Esophagus squamous epithelium (tissue), 5 donors: ENCODE measurements at places on chromosomes 13 and 19.

DNA sequence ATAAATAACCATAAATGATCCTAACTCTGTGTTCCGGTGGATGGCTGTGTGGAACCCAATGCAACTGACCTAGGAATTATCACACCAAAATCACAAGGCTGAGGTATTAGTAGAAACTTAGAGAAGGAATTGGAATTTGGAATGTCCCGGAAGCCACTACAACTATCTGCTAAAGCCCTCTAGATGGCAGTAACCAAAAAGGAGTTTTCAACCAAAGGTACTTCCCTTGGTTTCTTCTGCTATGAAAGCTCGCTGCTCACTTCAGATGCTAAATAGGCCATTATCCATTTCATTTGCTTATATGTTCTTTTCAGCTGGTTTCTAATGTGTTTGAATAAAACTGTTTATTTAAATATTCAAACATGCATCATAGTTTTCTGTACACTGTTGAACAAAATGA is 1589.1 kb upstream of the SPRY2 start:
- no peak overlapping the region for H3K27ac ChIP-seq
- no peak overlapping the region for H3K4me3 ChIP-seq
- no peaks in the 10 kb centered on the region for H3K27me3 ChIP-seq
- no peak for DNase-seq
- H3K4me1 ChIP-seq, result no peaks in the 10 kb centered on the region

DNA sequence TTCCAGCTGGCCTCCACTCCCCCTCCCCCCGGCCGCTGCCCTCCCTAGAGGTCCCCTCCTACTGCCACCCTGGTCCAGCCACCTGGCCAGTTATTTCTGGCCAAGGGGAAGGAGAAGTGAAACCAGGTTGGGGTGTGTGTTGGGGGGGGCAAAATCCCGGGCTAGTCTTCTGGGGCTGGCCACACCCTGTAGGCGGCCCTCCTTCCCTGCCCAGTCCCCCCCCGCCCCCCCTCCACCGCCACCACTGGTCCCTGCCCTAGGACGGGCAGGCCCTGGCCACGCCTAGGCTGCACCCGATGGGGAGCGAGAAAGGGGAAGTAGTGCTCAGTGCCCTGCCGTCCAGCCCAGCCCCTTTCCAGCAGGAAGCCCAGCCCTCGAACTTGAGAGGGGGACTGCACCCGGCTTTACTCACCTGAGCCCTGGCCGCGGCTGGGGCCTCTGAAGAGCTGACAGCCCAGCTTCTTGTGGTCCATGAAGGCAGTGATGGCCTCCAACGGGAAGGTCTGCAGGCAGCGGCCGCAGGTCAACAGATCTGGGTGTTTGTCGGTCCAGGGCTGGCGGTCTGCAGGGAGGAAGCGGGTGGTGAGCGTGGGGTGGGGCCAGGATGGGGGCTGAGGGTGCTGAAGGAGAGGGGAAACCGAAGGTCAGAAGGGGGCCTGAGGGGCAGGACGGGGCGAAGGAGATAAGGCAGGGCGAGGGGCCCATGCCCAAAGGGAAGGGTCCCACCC is 813 bp downstream of the ZNF296 start:
- peaks cover 62% of the 10 kb centered on the region for H3K4me1 ChIP-seq
- no peaks in the 10 kb centered on the region for H3K27me3 ChIP-seq
- peak; percentile 83 for DNase-seq
- peak overlapping the region; percentile 82 for H3K27ac ChIP-seq
- H3K36me3 ChIP-seq, result peaks cover 11% of the 10 kb centered on the region
- peak overlapping the region; percentile 55 for H3K4me3 ChIP-seq

DNA sequence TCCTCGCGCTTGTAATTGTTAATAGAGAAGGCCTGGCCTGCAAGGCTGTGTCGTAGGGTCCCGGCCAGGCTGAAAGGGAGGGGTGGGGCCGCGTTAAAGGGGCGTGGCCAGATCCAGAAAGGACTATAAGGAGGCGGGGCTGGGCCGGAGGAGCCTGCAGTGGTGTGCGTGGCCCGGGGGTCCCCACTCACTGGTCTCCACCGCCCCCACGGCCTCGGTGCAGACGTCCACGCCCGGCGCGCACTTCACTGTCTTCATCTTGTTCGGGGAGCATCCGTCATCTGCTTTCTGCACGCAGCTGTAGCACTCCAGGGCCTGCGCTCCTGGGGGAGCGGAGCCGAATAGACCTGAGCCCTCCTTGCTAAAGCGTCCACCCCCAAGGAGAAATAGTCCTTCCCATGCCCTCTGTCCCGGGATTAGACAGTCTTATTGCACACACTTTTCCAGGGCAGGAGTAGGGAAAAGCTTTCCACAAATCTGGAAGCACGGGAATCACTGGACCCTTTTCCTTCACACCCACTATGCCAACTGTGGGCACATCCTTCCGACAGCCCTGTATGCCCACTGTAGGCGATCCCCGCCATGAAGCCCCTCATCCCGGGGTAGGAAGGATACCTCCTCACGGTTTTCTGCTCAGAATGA is 1.2 kb downstream of the LYPD3 start:
- no peaks in the 10 kb centered on the region for H3K27me3 ChIP-seq
- H3K36me3 ChIP-seq, result peaks cover 5% of the 10 kb centered on the region
- peak overlapping the region; percentile 54 for H3K4me3 ChIP-seq
- H3K4me1 ChIP-seq, result peaks cover 36% of the 10 kb centered on the region
- H3K27ac ChIP-seq, result peak overlapping the region; percentile 90

GRCh38 chr19:2700660-2701360 is 1.7 kb downstream of the GNG7 start:
- H3K36me3 ChIP-seq, result no peaks in the 10 kb centered on the region
- peaks cover 6% of the 10 kb centered on the region for H3K4me1 ChIP-seq
- H3K4me3 ChIP-seq, result no peak overlapping the region
- H3K27me3 ChIP-seq, result peaks cover 10% of the 10 kb centered on the region

DNA sequence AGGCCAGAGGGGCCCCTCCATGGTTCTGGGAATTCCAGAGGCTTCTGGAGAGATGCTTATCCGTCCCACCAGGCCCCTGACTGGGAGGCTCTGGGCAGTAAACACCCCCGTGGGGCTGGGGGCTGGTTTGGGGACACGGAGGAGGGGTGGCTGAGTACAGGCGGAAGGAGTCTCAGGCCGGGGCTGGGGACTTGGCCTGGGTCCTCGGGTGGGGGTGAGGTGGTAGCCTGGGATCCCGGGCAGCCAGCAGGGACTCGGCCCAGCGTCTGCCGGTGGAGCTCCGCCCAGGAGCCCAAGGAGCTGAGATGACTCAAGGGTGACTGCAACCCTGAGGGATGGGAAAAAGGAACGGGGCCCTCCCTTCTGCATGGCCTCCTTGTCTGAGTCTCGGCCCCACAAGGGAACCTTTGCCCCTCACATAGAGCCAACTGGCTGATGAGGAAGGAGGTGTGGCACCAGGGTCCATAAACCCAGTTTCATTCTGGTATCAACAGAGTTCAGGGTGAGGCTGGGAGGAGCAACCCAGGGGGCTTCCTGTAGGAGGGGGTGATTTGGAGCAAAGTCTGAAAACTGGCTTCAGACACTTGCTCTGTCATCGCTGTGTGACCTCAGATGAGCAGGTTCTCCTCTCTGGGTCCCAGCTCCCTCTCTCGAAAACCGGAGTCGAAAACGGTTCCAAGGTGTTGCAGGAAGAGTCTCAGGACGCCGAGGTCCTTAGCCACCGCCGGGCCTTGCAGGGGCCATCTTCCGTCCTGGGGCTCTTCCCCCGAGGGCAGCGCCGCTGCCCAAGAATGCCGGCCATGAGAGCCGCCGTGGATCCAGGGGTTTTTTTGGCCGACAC is 809 bp downstream of the MISP start:
- peak overlapping the region; percentile 6 for H3K27ac ChIP-seq
- H3K27me3 ChIP-seq, result peaks cover 34% of the 10 kb centered on the region
- no peak for DNase-seq
- peaks cover 12% of the 10 kb centered on the region for H3K36me3 ChIP-seq

DNA sequence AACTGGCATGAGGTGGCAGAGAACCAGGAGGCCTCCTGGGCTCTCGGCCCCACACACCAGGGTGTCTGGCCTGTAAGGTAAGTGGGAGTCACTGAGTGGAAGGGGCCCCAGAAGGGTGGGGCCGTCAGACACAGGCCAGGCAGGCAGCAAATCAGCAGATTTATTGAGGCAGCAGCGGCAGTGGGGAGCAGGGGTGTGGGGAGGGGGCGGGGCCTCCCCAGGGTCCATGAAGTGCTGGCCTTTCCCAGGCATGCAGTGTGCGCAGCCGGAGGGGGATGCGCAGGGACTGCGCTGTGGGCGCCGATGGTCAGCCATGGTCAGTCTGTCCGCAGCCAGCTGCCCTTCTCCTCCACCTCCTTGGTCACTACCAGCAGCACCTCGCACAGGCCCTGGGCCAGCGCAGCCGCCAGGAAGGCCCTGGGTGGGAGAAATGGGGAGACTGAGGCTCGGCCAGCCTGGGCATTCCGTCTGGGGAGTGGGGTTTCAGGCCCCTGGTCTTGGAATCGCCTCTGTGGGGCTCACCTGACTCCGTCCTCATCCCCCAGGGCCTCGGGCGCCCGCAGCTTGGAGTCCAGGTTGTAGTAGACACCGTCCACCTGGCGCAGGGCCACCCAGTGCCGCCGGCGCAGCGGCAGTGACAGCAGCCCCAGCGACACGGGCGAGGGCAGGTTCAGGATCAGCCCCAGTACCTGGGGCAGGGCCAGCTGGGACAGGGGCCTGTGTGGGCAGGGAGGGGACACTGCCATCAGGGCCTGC is 5.0 kb downstream of the JOSD2 start:
- DNase-seq, result no peak
- H3K27ac ChIP-seq, result no peak overlapping the region
- H3K27me3 ChIP-seq, result no peaks in the 10 kb centered on the region
- peaks cover 8% of the 10 kb centered on the region for H3K4me1 ChIP-seq

DNA sequence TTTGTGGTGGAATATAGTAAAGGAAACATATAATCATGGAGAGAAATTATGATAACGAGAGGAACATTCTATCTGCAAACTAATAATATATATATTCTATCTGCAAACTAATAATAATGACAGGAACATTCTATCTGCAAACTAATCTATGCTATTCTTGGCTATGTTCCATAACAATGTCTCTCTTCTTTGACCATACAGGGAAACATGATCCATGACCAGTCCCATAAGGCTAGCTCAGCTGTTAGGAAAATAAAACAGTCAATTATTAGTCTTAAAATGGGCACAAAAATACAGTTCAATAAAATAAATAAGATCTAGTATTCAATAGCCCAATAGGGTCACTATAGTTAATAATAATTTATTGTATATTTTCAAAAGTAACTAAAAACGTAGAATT is 707.8 kb upstream of the PCDH20 start:
- no peaks in the 10 kb centered on the region for H3K36me3 ChIP-seq
- H3K27ac ChIP-seq, result no peak overlapping the region
- no peaks in the 10 kb centered on the region for H3K4me1 ChIP-seq
- H3K27me3 ChIP-seq, result no peaks in the 10 kb centered on the region

- H3K27ac ChIP-seq, result no peak overlapping the region
- no peaks in the 10 kb centered on the region for H3K4me1 ChIP-seq
- H3K4me3 ChIP-seq, result no peak overlapping the region
- H3K36me3 ChIP-seq, result no peaks in the 10 kb centered on the region
- no peaks in the 10 kb centered on the region for H3K27me3 ChIP-seq
- DNase-seq, result no peak
Observed at GRCh38 chr19:29741226-29741625, 26.2 kb upstream of the C19orf12 start.

- H3K36me3 ChIP-seq, result no peaks in the 10 kb centered on the region
- peaks cover 52% of the 10 kb centered on the region for H3K4me1 ChIP-seq
- H3K27ac ChIP-seq, result no peak overlapping the region
Observed at GRCh38 chr19:1468821-1469254, 10.2 kb downstream of the C19orf25 start.

DNA sequence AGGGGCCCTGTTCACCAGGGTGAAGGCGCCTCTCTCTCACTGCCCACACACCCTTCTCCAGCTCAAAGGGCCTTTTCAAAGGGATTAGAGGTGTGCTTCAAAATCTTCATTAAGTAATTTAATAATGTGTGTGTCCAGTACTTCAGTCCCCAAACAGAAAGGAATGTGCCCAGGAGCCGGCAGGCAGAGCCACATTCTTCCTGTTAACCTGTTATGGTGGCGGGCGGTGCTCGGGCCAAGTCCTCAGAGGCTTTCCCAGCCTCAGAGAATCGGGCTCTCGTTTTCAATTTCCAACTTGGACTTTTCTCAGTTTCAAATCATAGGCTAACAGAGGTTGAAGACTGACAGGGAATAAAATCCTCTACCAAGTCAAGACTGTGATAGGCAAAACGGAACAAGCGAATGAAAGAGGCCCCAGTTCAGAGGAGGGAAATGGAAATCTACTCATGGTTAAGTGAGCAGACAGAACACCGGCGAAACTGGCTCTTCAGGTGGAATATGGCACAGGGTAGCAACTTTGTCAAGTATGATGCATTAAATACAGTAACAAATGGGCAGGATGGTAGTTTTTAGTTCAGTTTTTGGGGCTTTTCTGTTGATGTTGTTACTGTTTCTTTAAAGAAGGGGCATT is 68.6 kb downstream of the FOXO1 start:
- peak overlapping the region; percentile 30 for H3K27ac ChIP-seq
- DNase-seq, result no peak
- H3K36me3 ChIP-seq, result no peaks in the 10 kb centered on the region
- no peaks in the 10 kb centered on the region for H3K4me1 ChIP-seq
- H3K27me3 ChIP-seq, result no peaks in the 10 kb centered on the region

GRCh38 chr13:76929320-76929719 is 19.0 kb upstream of the ACOD1 start:
- H3K4me3 ChIP-seq, result no peak overlapping the region
- H3K27me3 ChIP-seq, result no peaks in the 10 kb centered on the region
- no peaks in the 10 kb centered on the region for H3K36me3 ChIP-seq

GRCh38 chr19:19966862-19967261 is 66.1 kb downstream of the ZNF93 start:
- DNase-seq, result no peak
- H3K4me1 ChIP-seq, result no peaks in the 10 kb centered on the region

DNA sequence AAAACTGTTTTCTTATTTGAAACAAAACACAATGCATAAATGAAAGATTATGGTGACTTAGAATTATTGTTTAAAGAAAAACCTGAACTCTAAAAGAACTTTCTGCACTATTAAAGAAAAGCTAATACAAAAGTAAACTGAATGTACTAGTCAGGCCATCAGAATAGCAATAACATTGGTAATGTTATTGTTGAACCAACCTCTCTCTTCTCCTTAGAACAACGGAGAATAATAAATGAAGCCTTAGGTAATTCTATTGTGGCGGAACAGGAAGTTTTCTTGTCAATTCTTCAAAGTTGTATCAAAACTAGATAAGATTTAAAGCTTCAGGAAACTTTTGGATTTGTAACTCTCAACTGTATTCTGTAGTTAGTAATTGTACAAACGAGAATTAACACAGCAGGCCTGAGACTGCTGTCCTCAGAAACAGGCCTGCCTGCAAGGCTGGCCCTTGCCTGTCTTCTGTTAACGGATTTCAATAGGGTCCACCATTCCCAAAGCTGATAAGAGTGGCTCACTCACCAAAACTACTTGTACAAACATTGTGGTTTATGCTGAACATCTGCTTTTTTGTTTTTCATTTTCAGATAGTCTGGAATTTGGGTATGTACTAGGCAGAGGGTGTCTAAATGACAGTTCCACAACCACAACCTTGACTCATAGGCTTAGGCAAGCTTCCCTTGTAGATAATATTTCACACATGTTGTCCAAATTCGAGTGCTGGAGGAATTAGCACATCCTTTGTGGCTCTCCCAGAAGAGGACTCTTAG is 825.8 kb downstream of the GPC5 start:
- DNase-seq, result no peak
- H3K27me3 ChIP-seq, result no peaks in the 10 kb centered on the region
- H3K27ac ChIP-seq, result peak overlapping the region; percentile 43

GRCh38 chr19:45283443-45284033 is 32.5 kb downstream of the MARK4 start:
- H3K4me3 ChIP-seq, result no peak overlapping the region
- peaks cover 13% of the 10 kb centered on the region for H3K36me3 ChIP-seq
- DNase-seq, result no peak
- H3K27me3 ChIP-seq, result no peaks in the 10 kb centered on the region
- no peaks in the 10 kb centered on the region for H3K4me1 ChIP-seq

GRCh38 chr13:113148940-113149503 is 9.4 kb upstream of the PROZ start:
- no peak overlapping the region for H3K27ac ChIP-seq
- H3K36me3 ChIP-seq, result peaks cover 1% of the 10 kb centered on the region
- DNase-seq, result no peak
- H3K4me3 ChIP-seq, result no peak overlapping the region
- no peaks in the 10 kb centered on the region for H3K27me3 ChIP-seq
